ENCODE measurements at places on chromosomes 3 and 15. TPM values are rescaled to one million over a fixed set of nuclear protein-coding genes. Genes with fewer than 3 reads are reported as not detected.
A peak's percentile ranks its signal among the peaks of the same experiment; 100 is the strongest.

CCR3 gene
- not detected for total RNA-seq

AZI2 gene
- total RNA-seq, result 31.5 TPM

FOXB1 gene
- not detected for total RNA-seq

LCTL gene
- not detected for total RNA-seq

ZPLD1 gene
- total RNA-seq, result not detected

THAP10 gene
- not detected for total RNA-seq

APOD gene
- 0.44 TPM for total RNA-seq

TRANK1 gene
- total RNA-seq, result 11.0 TPM

HRG gene
- not detected for total RNA-seq

OR5H14 gene
- total RNA-seq, result not detected

IL12A gene
- total RNA-seq, result not detected

NDUFB4 gene
- 152 TPM for total RNA-seq

GRCh38 chr15:74725845-74726773, 781 bp upstream of the CYP1A1 start:
- peak overlapping the region; percentile 67 for H3K4me3 ChIP-seq
- H3K4me1 ChIP-seq, result peaks cover 11% of the 10 kb centered on the region
- H3K36me3 ChIP-seq, result no peaks in the 10 kb centered on the region
- DNase-seq, result peak; percentile 63
- H3K27me3 ChIP-seq, result peaks cover 21% of the 10 kb centered on the region

GRCh38 chr3:5657106-5657505, 469.6 kb downstream of the EDEM1 start:
- no peak overlapping the region for H3K27ac ChIP-seq
- H3K4me3 ChIP-seq, result no peak overlapping the region
- no peaks in the 10 kb centered on the region for H3K36me3 ChIP-seq
- H3K4me1 ChIP-seq, result no peaks in the 10 kb centered on the region

- peaks cover 77% of the 10 kb centered on the region for H3K4me1 ChIP-seq
- H3K27ac ChIP-seq, result peak overlapping the region; percentile 92
- H3K27me3 ChIP-seq, result no peaks in the 10 kb centered on the region
- peak overlapping the region; percentile 42 for H3K4me3 ChIP-seq
- peaks cover 13% of the 10 kb centered on the region for H3K36me3 ChIP-seq
Observed at GRCh38 chr3:105752791-105753415, 115.9 kb downstream of the CBLB start.

DNA sequence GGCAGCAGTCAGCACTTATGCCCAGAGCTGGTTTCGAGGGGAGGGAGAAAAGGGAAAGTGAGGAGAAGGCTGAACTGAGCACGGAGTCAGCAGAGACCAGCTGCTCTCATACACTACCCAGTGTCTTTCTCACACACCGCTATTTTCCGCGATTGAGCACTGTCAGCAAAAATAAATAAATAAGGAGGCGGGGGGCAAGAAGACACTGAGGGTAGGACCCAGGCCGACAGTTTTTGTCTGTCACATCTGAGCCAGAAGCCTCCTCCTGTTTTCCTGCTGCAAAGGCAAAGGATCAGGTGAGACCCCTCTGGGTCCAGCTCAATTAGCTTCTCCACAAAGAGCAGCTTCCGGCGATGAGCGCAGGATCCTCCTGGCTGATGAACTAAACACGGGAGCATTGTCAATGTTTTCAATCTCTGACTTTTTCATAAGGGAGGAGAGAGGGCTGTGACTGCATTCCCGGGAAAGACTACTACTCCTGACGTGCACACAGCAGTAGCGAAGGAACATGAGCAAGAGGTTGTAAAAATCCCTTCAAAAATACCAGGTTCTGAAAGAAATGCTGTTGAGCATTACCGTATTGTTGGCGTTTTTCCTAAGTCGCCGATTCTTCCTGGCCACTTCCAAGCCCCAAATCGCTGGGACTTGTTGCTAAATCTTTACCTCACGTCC, 1.3 kb downstream of the FRMD5 start:
- H3K4me3 ChIP-seq, result peak overlapping the region; percentile 84
- H3K4me1 ChIP-seq, result peaks cover 18% of the 10 kb centered on the region
- peaks cover 24% of the 10 kb centered on the region for H3K27me3 ChIP-seq
- no peaks in the 10 kb centered on the region for H3K36me3 ChIP-seq

- H3K36me3 ChIP-seq, result peaks cover 43% of the 10 kb centered on the region
- H3K4me3 ChIP-seq, result no peak overlapping the region
- no peak for DNase-seq
- H3K4me1 ChIP-seq, result peaks cover 54% of the 10 kb centered on the region
Observed at GRCh38 chr3:141539431-141540187, 52.8 kb downstream of the RASA2 start.

GRCh38 chr3:37899101-37899707, 37.5 kb downstream of the CTDSPL start:
- H3K36me3 ChIP-seq, result no peaks in the 10 kb centered on the region
- no peaks in the 10 kb centered on the region for H3K27me3 ChIP-seq
- no peak overlapping the region for H3K27ac ChIP-seq
- peak; percentile 47 for DNase-seq

- H3K4me1 ChIP-seq, result peaks cover 10% of the 10 kb centered on the region
- H3K36me3 ChIP-seq, result peaks cover 2% of the 10 kb centered on the region
- H3K27ac ChIP-seq, result no peak overlapping the region
Observed at GRCh38 chr3:99901200-99901926, 83.7 kb downstream of the CMSS1 start.

- peak overlapping the region; percentile 98 for H3K4me3 ChIP-seq
- peaks cover 23% of the 10 kb centered on the region for H3K36me3 ChIP-seq
- no peaks in the 10 kb centered on the region for H3K27me3 ChIP-seq
- peaks cover 28% of the 10 kb centered on the region for H3K4me1 ChIP-seq
Observed at GRCh38 chr3:133662278-133662651, 524 bp upstream of the TOPBP1 start.

GRCh38 chr3:143207338-143207961, 87.9 kb downstream of the CHST2 start:
- no peaks in the 10 kb centered on the region for H3K36me3 ChIP-seq
- DNase-seq, result no peak
- no peaks in the 10 kb centered on the region for H3K27me3 ChIP-seq

GRCh38 chr3:155019575-155019974, 60.5 kb upstream of the MME start:
- H3K4me1 ChIP-seq, result no peaks in the 10 kb centered on the region
- no peaks in the 10 kb centered on the region for H3K36me3 ChIP-seq
- no peaks in the 10 kb centered on the region for H3K27me3 ChIP-seq
- DNase-seq, result no peak

- peaks cover 3% of the 10 kb centered on the region for H3K36me3 ChIP-seq
- DNase-seq, result no peak
- no peak overlapping the region for H3K27ac ChIP-seq
- no peaks in the 10 kb centered on the region for H3K27me3 ChIP-seq
- no peak overlapping the region for H3K4me3 ChIP-seq
Observed at GRCh38 chr3:11583638-11584046, 60.1 kb downstream of the VGLL4 start.

- no peaks in the 10 kb centered on the region for H3K4me1 ChIP-seq
- H3K27ac ChIP-seq, result no peak overlapping the region
- H3K4me3 ChIP-seq, result no peak overlapping the region
- H3K36me3 ChIP-seq, result peaks cover 12% of the 10 kb centered on the region
- H3K27me3 ChIP-seq, result no peaks in the 10 kb centered on the region
Observed at GRCh38 chr15:36694574-36694973, 115.1 kb downstream of the CDIN1 start.

DNA sequence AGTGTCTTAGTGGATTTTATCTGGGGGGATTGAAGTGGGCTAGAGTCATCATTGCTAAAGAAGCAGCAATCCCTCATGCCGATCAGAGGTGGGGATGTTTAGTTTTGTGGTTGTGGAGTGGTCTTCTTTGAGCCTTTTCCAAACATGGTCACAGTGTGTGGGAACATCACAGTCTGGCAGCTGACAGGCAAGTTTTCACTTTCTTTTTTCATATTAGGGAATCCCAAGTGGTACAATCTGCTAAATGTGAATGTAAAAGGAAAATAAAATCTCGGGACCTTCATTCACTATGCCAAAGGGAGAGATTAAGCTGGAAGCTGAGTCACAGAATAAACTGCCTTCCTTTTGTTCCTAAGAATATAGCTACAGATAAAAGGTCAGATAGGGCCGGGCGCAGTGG, 10.4 kb upstream of the CX3CR1 start:
- no peaks in the 10 kb centered on the region for H3K27me3 ChIP-seq
- no peak overlapping the region for H3K27ac ChIP-seq
- no peak for DNase-seq
- no peak overlapping the region for H3K4me3 ChIP-seq
- no peaks in the 10 kb centered on the region for H3K36me3 ChIP-seq

DNA sequence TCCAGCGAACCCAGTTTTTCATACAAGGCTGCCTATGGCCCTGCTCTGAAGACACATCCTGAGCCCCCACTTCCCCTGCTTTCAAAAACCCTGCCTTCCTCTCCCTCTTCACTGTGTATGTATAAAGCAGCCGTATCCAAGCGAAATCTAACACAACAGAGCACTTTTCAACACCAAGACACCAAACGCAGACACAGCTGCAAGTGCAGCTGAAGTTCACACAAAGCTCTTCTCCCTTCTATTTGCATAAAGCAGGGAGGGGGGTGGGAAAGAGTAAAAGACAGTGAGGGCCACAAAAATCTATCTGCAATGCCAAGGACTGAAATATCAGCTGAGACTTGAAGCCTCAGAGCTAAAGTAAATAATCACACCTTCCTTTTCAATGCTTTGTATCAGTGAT, 35.1 kb upstream of the CSPG5 start:
- no peak overlapping the region for H3K27ac ChIP-seq
- no peak overlapping the region for H3K4me3 ChIP-seq
- peaks cover 22% of the 10 kb centered on the region for H3K36me3 ChIP-seq
- no peak for DNase-seq
- H3K27me3 ChIP-seq, result no peaks in the 10 kb centered on the region

- no peak for DNase-seq
- H3K4me1 ChIP-seq, result no peaks in the 10 kb centered on the region
- no peaks in the 10 kb centered on the region for H3K36me3 ChIP-seq
Observed at GRCh38 chr3:181568248-181568647, 143.5 kb upstream of the SOX2 start.

DNA sequence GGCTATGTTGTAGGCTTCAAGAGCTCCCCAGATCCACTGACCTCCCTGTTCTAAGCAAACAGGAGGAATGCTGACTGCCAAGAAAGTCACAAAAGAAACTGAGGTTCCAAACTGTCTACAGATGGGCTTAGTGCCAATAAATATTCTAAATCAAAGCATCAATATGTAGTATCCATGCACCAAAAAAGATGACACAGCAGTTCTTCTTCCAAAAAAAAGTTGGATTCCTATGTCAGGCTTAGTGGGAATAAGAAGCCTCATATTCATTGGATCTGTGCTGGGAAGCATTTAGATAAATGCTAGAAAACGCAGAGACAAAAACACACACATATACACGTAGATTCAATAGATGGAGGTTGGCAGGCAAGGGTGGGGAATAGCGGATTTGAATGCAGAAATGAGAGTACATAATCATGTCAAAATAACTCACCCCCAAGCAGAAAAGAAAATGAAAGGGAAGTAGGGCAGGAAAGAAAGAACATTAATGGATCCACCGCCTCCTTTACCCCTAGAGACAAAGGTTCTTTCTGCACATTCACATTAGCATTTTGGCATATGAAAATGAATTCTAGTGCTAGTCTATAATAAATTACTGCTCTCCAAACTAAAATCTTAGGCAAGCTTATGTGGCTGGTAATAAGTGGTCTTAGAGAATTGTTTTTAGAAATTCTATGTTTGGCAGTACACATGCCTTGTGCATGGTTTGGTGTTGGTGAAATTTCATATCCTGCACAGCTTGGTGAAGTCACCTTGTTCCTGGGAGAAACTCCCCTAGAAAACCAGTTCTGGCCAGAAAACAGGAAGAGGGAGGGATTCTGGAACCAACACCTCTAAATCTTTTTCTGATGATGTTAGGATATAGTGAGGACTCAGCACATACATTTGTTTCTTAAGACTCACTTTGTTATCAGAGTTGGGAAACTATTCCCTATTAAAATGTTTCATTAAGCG, 283.4 kb downstream of the LSAMP start:
- H3K4me3 ChIP-seq, result no peak overlapping the region
- H3K27ac ChIP-seq, result no peak overlapping the region
- H3K27me3 ChIP-seq, result no peaks in the 10 kb centered on the region
- H3K36me3 ChIP-seq, result no peaks in the 10 kb centered on the region
- no peaks in the 10 kb centered on the region for H3K4me1 ChIP-seq
- no peak for DNase-seq

- no peak for DNase-seq
- H3K4me1 ChIP-seq, result peaks cover 3% of the 10 kb centered on the region
- no peak overlapping the region for H3K27ac ChIP-seq
- no peaks in the 10 kb centered on the region for H3K36me3 ChIP-seq
Observed at GRCh38 chr3:141853081-141853601, 23.3 kb upstream of the ATP1B3 start.

DNA sequence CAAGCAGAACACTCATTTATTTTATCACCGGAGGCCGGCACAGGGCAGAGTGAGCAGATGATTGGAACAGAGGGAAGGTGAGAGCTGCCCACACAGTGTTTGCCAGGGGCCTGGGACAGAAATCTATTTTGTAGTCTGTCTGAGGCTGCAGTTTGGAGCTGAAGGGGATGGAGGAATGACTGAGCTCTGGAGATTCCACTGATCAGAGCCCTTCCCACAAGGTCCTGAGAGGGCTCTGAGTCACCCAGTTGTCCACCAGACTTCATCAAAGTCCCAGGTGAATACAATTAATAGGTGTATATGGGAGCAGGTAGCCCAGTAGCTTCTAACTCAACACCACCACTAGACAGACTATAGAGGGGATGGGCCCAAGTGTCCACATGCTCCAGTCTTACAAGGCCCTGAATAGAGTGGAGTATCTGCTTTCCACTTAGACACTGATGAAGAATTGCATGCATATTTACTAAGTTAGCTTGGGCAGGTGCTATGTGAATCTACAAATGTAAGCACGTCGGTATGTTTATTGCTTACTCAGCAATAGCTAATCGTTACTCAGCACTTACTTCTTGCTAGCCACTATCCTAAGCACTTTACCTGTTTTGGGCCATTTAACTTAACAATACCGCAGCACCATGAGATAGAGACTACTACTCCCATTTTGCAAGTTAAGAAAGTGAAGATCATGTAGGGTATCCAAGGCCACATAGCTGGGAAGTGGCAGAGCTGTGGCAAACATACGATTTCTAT, 2.7 kb upstream of the STARD5 start:
- H3K4me1 ChIP-seq, result peaks cover 48% of the 10 kb centered on the region
- no peak for DNase-seq
- no peak overlapping the region for H3K4me3 ChIP-seq

DNA sequence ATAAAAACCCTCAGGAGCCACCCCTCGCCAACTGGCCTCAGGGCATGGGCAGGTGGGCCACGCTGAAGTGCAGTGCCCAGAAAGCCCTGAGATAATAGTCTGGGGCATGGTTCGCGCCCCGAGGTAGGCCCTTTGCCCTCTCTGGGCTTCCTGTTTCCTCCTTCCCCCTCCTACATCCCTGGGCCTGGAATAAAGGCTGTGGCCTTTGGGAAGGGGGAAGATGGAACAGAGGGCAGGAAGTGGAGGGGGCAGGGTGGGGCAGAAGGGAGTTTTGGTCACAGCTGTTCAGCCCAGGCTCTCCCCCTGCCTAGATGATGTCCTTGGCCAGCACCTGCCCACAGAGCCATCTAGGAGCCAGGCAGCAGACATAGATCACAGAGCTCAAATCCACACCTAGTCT, 11.3 kb downstream of the CSRNP1 start:
- H3K27me3 ChIP-seq, result no peaks in the 10 kb centered on the region
- H3K4me3 ChIP-seq, result no peak overlapping the region
- H3K27ac ChIP-seq, result peak overlapping the region; percentile 81
- peaks cover 51% of the 10 kb centered on the region for H3K4me1 ChIP-seq

GRCh38 chr3:186506857-186507256, 37.3 kb downstream of the CRYGS start:
- no peaks in the 10 kb centered on the region for H3K27me3 ChIP-seq
- DNase-seq, result peak; percentile 61
- H3K4me3 ChIP-seq, result no peak overlapping the region
- H3K4me1 ChIP-seq, result peaks cover 34% of the 10 kb centered on the region
- no peak overlapping the region for H3K27ac ChIP-seq

- no peak overlapping the region for H3K27ac ChIP-seq
- DNase-seq, result no peak
- no peaks in the 10 kb centered on the region for H3K4me1 ChIP-seq
- peaks cover 25% of the 10 kb centered on the region for H3K27me3 ChIP-seq
- no peak overlapping the region for H3K4me3 ChIP-seq
Observed at GRCh38 chr3:159947220-159947619, 41.4 kb upstream of the IL12A start.
